ENCODE measurements at places on chromosomes 7 and 10.
A peak's percentile ranks its signal among the peaks of the same experiment; 100 is the strongest.

GRCh38 chr10:73357821-73358220, 843 bp downstream of the CFAP70 start:
- DNase-seq = no peak

GRCh38 chr10:70891627-70892026, 3.3 kb upstream of the PCBD1 start:
- DNase-seq = peak; percentile 48

DNA sequence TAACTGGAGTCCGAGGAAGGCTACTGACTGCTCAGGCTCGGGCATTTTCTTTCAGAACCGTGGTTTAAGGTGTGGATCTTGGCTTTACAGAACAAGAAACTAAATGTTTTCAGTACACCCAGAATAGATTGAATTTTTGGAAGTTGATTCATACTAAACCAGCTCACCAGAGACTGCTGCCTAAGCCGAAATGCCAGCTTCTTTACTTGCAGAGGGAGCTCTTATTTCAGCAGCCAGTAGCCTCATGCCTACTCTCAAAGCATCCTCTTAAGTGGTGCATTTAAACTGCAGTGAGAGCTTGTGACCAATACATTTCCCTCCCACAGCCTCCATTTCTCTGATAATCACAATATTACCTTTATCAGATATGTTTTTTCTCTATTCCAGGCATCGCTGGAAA, 615.1 kb downstream of the SUGCT start:
- DNase-seq = peak; percentile 27

GRCh38 chr7:158534598-158534997, 53.0 kb downstream of the PTPRN2 start:
- no peak for DNase-seq

DNA sequence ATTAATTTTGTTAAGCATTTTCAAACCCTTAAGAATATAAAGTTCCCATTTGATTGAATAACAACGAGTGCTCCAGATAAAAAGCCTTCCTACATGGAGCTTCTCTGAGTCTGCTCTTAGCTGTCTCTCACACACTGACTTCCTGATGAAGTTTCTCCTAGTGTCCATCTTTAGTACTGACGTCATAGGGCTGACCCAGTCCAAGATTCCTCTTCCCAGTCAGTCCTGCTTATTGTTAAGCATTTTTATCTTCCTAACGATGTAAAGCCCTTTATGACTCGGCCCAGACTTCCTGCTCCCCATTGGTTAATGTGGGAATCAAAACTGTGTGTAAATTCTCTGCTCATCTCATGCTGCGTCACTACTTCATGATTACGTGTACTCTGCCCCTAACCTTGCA, 398.8 kb downstream of the TFEC start:
- DNase-seq = peak; percentile 26
